ENCODE measurements at places on chromosomes 6 and 20. TPM values are rescaled to one million over a fixed set of nuclear protein-coding genes. Genes with fewer than 3 reads are reported as not detected.

ZFP57 gene
- 1.3 TPM for polyA plus RNA-seq

SDC4 gene
- polyA plus RNA-seq = 28.5 TPM

GSS gene
- polyA plus RNA-seq = 34.0 TPM

TINAG gene
- not detected for polyA plus RNA-seq

BTN1A1 gene
- 0.13 TPM for polyA plus RNA-seq

SMLR1 gene
- not detected for polyA plus RNA-seq

ARMH2 gene
- not detected for polyA plus RNA-seq

DLL1 gene
- 2.2 TPM for polyA plus RNA-seq

SYCP2L gene
- 10.5 TPM for polyA plus RNA-seq

BPIFB6 gene
- polyA plus RNA-seq = not detected

RAB22A gene
- 3.1 TPM for polyA plus RNA-seq

PKIB gene
- polyA plus RNA-seq = 128 TPM

WDR46 gene
- 63.9 TPM for polyA plus RNA-seq

TMEM200A gene
- polyA plus RNA-seq = 7.1 TPM

ADGRF5 gene
- polyA plus RNA-seq = not detected

EPB41L1 gene
- polyA plus RNA-seq = 29.9 TPM

PAK5 gene
- 0.57 TPM for polyA plus RNA-seq

FAM217B gene
- polyA plus RNA-seq = 23.6 TPM

TMEM74B gene
- polyA plus RNA-seq = 1.5 TPM

PNPLA1 gene
- not detected for polyA plus RNA-seq

SRSF12 gene
- polyA plus RNA-seq = 2.3 TPM

OR2B6 gene
- polyA plus RNA-seq = not detected

SLC35F1 gene
- polyA plus RNA-seq = 3.0 TPM

AMD1 gene
- polyA plus RNA-seq = 136 TPM

LKAAEAR1 gene
- 2.4 TPM for polyA plus RNA-seq

QKI gene
- 60.8 TPM for polyA plus RNA-seq

RTN4IP1 gene
- 14.5 TPM for polyA plus RNA-seq

ADTRP gene
- polyA plus RNA-seq = not detected

KCNK16 gene
- polyA plus RNA-seq = not detected

TGM2 gene
- polyA plus RNA-seq = 0.45 TPM

FRK gene
- polyA plus RNA-seq = 0.06 TPM

MYH7B gene
- 1.0 TPM for polyA plus RNA-seq

BEND6 gene
- 4.5 TPM for polyA plus RNA-seq

TAF8 gene
- 19.1 TPM for polyA plus RNA-seq

CCN2 gene
- 128 TPM for polyA plus RNA-seq

FAM83C gene
- not detected for polyA plus RNA-seq

HLA-DPB1 gene
- polyA plus RNA-seq = 19.8 TPM

HEY2 gene
- polyA plus RNA-seq = 8.5 TPM

TRIM40 gene
- not detected for polyA plus RNA-seq

SIRPG gene
- polyA plus RNA-seq = not detected

SLC24A3 gene
- polyA plus RNA-seq = 0.81 TPM

SLC29A1 gene
- polyA plus RNA-seq = 73.1 TPM

TAF11 gene
- 65.3 TPM for polyA plus RNA-seq

COL21A1 gene
- 5.0 TPM for polyA plus RNA-seq

CDK5RAP1 gene
- 38.1 TPM for polyA plus RNA-seq

Data from GM23338 (cell line).